NCI-H1417 treated with DMSO at 0.1 percent for 48 hours (cell line): ENCODE measurements at places on chromosomes 3 and 15.

GRCh38 chr3:150235799-150236198 lies 172.3 kb upstream of the TSC22D2 start:
- no peak for DNase-seq

GRCh38 chr3:193825617-193826016 lies 232.6 kb downstream of the OPA1 start:
- DNase-seq, result no peak

- DNase-seq, result no peak
These were observed 223.2 kb downstream of the MTHFS start for GRCh38 chr15:79673416-79674123.

DNA sequence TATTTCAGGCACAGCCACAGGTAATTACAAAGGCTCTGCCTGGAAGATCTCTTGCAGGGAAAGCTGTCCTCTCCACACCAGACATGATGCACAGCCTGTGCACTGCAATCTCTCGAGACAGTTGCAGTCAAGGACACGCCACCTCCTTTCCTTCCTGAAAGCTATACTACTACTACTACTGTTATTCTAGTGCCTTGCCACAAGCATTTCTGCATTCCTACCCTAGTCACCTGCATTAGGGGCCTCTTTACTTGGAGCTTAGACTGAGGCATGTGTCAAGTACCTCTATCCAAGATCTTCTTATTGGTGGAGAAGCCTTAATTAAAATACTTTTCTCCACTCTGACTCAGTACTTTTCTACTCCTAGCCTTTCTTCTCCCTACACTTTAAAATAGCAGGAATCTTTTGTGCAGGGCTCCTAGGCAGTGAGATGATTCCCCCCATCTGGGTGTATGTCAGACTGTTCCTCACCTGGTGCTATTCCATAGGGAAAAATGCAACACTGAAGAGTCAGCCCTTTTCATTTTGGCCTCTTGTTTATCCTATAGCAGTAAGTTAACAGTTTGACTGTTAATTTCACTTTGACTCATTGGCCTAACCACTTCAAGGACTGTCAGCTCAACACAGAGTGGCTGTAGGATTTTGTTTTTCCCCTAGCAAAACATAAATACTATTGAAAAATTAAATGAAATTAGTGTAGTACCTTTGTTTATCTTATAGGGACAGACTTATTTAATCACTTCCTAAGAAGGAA lies 78.9 kb downstream of the ESYT3 start:
- DNase-seq, result no peak

- no peak for DNase-seq
These were observed 800.7 kb downstream of the ROBO1 start for GRCh38 chr3:78967061-78967460.

GRCh38 chr3:128167973-128168674 lies 14.8 kb downstream of the EEFSEC start:
- DNase-seq, result no peak

DNA sequence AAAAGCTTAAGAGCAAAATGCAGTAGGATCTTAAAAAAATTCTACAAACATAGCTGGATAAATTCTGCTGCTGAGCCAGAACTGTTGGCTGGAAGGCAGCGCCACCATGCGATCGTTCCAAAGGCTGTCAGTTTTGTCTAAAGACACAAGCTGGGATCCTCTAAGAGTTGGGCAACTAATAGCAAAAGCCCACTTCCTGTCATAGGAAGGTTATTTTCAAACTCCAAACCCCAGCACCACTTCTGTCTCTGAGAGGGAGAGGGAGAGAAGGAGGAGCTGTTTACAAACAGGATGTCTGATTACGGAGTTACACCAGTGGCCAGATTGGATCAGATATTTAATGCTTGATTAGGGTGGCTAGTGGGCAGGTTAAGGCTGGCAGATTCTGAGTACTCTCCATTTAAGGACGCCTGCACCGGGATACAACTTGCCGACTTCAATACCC lies 44.0 kb downstream of the EIF4E3 start:
- DNase-seq, result no peak

- DNase-seq, result no peak
These were observed 331.5 kb upstream of the CTNNB1 start for GRCh38 chr3:40867797-40868196.

GRCh38 chr3:111851511-111851954 lies 7.5 kb upstream of the PHLDB2 start:
- DNase-seq, result no peak

- DNase-seq, result no peak
These were observed 77.0 kb downstream of the NTRK3 start for GRCh38 chr15:88179562-88179961.

- DNase-seq, result no peak
These were observed 1.2 kb upstream of the UBP1 start for GRCh38 chr3:33441225-33441976.

DNA sequence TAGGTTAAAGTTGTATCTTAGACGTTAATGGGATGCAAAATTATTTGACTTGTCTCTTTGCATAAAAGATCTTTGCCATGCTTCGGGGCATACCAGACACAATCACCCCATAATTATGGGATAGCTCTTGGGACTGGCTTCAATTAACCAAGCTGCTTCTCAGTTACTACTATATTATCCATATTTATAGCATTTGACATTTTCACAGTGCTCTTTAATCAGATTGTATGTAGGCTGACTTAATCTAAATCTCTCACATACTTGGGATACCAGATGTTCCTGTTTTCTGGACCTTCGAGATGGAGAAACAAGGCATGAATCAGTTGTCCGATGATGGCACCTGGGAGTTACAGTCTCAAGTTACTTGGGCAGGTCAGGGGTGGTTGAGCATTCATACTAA lies 27.2 kb upstream of the ABHD17C start:
- DNase-seq, result no peak

GRCh38 chr15:95664450-95664849 lies 666.0 kb upstream of the NR2F2 start:
- DNase-seq, result no peak

DNA sequence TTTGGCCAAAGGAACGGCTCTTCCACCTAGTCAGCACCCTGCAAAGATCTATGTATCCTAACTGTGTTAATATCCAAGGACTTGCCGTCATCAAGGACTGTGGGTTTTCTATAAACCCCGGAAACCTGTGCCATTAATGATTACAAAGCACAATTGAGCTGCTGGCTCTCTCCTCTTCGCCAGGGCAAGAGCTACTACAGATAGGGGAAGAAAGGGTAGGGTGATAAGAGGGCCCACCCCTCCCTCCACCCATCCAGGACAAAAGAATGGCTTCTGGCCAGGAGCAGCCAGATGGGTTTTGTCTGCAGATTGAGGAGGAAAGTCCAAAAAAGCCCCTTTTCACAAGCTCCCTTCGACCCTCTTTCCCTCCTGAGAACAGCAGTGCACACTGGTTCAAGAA lies 9.9 kb downstream of the RFT1 start:
- DNase-seq, result no peak

DNA sequence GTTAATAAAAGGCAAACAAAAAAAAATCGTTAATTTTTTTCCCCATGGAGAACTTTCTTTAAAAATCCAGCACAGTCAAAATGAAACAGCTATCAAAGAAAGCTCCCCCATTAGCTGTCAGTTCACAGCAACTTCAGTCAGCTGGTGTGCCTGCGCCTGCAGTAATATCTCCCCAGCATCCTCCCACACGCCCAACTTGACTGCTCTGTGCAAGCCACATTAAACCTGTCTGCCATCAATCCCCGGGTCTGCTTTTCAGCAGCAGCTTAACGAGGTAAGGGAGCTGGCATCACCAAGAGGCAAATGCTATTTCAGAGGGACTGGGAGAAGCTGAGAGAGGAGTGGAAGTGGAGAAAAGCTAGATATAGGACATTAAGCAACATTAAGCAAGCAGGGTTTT lies 337.5 kb downstream of the GAP43 start:
- DNase-seq, result no peak
